Right ventricle myocardium superior (tissue), 1 donor: ENCODE measurements at places on chromosomes 5 and 9.

- DNase-seq = no peak
Observed at GRCh38 chr5:98785244-98785643, 11.8 kb downstream of the RGMB start.

DNA sequence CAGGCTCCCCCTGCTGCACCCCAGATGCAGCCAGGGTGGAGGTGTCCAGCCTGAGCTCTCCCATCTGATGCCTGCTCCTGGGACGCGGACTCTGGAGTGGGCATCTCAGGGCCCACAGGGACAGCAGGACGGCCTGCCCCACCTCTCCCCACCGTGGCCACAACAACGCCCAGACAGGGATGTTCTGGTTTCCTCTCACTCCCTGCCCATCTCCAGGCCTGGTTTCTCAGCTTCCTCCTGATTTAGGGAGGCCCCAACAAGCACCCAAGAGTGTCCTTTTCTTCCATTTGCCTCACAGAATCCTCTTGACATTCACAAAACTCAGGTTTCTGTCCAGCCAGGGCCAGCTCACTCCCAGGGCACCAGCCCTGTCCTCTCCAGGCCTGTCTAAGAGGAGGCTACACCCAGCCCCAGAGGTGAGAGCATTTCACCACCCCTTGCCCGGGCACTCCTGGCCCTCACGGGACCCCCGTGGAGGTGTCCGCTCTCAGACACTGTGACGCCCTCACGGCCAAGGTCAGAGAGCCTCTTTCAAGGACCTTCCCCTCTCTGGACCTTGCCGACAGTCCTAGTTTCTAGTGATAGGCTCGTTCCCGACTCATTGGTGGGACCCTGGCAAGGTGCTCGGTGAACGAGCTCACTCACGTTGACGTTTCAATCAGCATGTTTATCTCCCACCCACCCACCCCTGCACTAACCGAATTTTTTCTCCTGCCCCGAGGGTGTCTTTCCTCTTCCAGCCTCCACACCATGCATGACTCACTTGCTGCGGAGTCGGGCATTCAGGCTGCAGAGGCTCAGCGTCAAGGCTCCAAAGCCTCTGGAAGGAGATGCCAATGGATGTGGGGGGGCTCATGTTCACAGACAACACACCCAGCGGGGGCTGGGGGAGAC lies 62.0 kb upstream of the UNC5A start:
- no peak for DNase-seq

DNA sequence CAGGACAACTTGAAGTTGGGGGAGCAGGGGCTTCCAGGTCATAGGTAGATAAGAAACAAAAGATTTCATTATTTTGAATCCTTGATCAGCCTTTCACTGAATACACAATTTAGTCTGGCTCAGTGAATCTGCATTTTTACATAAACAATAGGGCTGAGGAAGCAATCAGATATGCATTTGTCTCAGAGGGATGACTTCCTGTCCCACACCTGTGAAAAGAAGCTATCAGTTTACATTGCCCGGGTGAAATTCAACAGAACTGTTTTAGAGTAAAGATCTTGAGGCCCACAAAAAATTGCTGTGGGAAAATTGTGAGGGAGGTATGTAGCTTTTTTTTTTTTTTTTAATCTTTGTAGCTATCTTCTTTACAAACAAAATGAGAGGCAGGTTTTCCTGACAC lies 38.3 kb downstream of the DNAJB5 start:
- DNase-seq = no peak

- no peak for DNase-seq
Observed at GRCh38 chr9:116327701-116328405, 174.3 kb downstream of the PAPPA start.

DNA sequence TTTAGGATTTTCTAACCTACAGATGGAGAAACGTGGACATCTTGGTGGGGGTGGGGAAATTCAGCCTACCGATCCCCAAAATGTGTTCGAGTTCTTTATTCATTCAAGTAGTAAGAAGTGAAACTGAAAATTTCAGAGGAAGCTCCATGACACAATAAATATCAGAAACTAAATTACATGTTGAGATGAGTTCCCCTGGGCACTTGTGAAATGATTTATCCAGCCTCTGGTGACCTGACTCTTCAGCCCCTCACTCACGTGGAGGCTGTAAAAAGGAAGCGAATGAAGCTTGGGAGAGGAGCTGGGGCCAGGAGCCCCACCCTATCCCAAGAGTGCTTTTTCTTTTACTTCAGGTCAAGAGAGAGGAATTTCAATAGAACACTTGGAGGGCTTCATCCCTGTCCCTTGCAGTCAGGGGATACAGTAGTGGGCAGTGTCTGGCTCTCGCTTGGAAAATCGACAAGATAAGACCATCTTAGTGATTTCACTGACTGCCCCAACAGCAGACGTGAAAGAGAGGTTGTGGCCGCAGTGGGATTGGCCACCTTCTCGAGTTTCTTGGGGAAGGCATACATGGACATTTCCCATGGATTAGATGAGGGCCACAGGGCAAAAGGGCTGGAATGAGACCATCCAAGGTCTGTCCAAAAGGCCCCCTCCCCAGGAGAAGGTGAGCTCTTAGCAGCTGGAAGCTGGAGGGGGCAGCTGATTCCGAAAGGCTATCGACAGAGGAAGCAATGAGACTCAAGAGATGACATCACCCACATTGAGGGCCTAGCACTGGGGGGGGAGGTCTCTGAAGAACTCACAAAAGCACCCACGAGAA lies 76.8 kb upstream of the SH3PXD2B start:
- no peak for DNase-seq

- no peak for DNase-seq
Observed at GRCh38 chr9:130946766-130947617, 7.9 kb upstream of the FIBCD1 start.

- DNase-seq = no peak
Observed at GRCh38 chr9:114384836-114385396, 2.9 kb downstream of the AKNA start.

DNA sequence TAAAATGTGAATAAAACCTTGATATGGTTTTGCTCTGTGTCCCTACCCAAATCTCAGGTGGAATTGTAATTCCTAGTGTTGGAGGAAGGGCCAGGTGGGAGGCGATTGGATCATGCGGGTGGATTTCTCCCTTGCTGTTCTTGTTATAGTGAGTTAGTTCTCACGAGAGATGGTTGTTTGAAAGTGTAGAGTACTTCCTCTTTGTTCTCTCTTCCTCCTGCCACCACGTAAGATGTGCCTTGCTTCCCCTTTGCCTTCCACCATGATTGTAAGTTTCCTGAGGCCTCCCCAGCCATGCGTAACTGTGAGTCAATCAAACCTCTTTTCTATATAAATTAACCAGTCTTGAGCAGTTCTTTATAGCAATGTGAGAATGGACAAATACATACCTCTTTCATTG lies 34.9 kb downstream of the TARS1 start:
- DNase-seq = no peak

DNA sequence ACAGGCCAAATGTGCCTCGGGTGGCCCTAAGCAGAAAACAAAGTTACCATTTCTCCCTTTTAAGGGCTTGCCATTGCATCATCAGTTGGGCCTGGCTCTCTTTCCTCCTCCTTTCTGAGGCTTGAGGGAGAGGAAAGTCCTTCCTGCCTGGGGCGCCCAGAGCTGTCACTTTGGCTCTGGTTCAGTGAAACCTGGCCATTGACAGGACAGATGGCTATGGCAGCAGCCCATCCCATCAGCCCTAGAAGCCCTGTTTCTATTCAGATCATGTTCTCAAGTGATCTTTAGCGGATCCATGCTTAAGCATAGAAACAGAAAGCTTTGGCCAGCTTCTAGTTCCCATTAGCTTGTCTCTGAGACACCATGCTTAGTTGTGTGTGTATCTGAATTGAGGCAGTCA lies 293.4 kb downstream of the YTHDC2 start:
- DNase-seq = peak; percentile 37

DNA sequence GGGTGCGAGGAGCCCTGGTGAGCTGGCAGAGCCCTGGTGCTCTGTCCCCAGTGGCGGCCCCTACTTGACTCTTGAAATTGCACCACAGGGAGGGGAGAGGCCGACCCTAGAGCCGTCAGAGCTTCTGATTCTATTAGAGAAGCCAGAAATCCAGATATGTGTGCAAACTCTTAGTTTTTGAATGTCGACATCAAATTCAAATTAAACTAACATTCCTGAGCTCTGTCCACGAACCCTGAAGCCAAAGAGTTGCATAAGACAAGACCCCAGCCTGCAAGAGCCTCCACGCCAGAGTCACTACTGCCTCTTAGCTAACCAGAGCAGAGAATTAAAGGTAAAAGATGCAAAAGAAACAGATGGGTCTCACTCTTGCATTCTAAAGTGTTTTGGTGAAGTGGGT lies 29.8 kb upstream of the MSX2 start:
- no peak for DNase-seq

GRCh38 chr9:110252509-110253139 lies 3.7 kb downstream of the TXN start:
- no peak for DNase-seq

GRCh38 chr9:137956039-137956438 lies 78.5 kb downstream of the CACNA1B start:
- DNase-seq = no peak

GRCh38 chr5:133819977-133820471 lies 148.4 kb downstream of the C5orf15 start:
- no peak for DNase-seq

DNA sequence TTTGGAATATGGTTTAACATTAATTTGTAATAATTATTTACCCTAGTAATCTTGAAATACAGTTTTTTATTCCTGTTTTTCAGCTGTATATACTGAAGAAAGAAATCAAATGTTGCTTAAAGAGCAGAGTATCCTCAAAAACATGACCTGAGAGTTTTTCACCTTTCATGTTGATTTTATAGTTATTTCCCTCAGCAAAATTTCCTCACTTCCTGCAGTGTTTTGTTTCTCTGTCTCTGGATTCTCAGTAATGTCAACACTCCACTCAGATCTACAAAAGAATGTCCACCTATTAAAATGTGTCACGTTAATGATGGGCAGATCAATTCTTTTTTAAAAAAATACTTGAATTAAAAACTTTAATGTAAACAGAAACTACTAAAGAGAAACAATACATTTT lies 398.3 kb downstream of the ANXA1 start:
- DNase-seq = no peak

- DNase-seq = no peak
Observed at GRCh38 chr9:70127540-70128416, 84.1 kb downstream of the MAMDC2 start.

GRCh38 chr5:130289132-130290088 lies 385.1 kb downstream of the CHSY3 start:
- no peak for DNase-seq

DNA sequence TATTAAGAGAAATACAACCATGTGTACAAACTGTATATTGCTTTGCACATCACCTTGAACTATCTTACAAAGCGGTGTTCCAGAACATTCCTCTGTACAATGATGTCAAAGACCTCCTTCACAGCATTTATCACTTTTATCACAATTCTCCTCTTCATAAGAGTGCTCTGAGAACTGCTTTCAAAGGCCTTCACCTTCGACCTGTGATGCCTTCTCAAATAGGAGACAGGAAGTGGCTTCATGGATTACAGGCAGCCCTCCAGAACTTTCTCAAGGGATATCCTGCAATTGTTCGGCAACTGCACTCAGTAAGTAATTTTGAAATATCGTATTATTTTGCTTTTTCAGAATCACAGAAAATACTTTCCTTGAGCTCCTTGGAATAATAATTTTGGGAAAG lies 68.0 kb upstream of the IL7R start:
- no peak for DNase-seq

DNA sequence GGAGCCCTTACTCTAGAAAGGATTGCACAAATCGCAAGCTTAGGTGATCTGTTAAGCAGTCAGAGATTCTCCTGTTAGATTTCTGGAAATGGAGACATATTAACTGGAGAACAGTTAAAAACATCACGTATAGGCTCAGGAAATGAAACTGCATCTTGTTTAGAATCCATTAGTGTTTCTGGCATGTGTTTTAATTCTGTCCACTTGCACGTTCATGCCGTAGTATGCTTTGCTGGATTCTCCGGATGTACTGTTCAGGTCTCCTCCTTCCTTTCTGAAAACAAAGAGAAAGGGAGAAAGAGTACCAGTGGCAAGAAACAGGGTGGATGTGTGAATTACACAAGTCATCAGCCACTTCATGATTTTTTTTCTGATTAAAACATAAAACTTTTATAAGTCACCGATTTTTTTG lies 2.5 kb upstream of the RGMB start:
- DNase-seq = no peak

DNA sequence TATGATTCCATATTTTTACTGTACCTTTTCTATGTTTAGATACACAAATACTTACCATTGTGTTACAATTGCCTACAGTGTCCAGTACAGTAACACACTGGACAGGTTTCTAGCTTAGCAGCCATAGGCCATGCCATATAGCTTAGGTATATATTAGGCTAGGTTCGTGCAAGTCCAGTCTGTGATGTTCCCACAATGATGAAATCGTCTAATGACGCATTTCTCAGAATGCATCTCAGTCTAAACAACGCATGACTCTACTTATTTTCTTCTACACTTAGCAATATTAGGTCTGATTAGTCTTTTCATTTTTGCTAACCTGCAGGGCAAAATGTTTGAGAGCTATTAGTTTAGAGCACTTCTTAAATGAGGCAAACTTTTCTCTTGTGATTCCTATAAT lies 22.7 kb downstream of the OR2S2 start:
- no peak for DNase-seq

GRCh38 chr9:128096616-128097536 lies 28.8 kb downstream of the SLC25A25 start:
- DNase-seq = no peak

DNA sequence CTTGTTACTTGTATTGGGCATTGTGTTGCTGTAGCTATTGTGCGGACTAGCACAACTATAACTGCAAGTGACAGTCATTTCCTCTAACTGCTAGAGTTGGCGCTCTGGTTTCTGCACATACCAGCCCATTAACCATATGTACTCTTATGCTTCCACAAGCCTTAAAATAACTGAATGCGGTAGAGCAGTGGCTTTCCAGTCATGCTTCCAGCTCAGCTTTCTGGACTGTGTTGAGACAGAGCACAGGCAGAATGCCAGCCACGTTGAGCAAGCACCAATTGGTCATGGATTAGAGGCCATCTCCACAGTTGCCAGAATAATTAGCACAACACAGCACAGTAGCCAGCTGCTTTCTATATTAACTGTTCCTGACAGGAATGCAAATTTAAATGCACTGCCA lies 12.2 kb downstream of the INVS start:
- DNase-seq = peak; percentile 93

- DNase-seq = no peak
Observed at GRCh38 chr5:148716716-148717115, 62.4 kb upstream of the HTR4 start.

GRCh38 chr9:108086624-108087023 lies 597.1 kb upstream of the KLF4 start:
- no peak for DNase-seq

- DNase-seq = no peak
Observed at GRCh38 chr9:95434116-95435073, 82.4 kb downstream of the PTCH1 start.

- no peak for DNase-seq
Observed at GRCh38 chr5:20494706-20495105, 506.7 kb upstream of the CDH18 start.
